Esophagus (tissue), 2 donors: ENCODE measurements at places on chromosomes 12 and 14. TPM values are rescaled to one million over a fixed set of nuclear protein-coding genes. Genes with fewer than 3 reads are reported as not detected.

The SFSWAP gene
- polyA plus RNA-seq = 20.8 TPM

The LRFN5 gene
- polyA plus RNA-seq = 0.24 TPM

The IFT43 gene
- polyA plus RNA-seq = 25.2 TPM

The CDKN1B gene
- polyA plus RNA-seq = 17.5 TPM

The EPS8 gene
- 7.9 TPM for polyA plus RNA-seq

The GLIPR1L1 gene
- not detected for polyA plus RNA-seq

The ERO1A gene
- polyA plus RNA-seq = 157 TPM

The ACTN1 gene
- 37.4 TPM for polyA plus RNA-seq

The LRP10 gene
- polyA plus RNA-seq = 69.8 TPM

The C1R gene
- polyA plus RNA-seq = 30.8 TPM

The TAS2R14 gene
- polyA plus RNA-seq = 0.94 TPM

The PA2G4 gene
- 180 TPM for polyA plus RNA-seq

The INSM2 gene
- not detected for polyA plus RNA-seq

The B4GALNT3 gene
- polyA plus RNA-seq = 8.9 TPM

The PSMA6 gene
- 92.3 TPM for polyA plus RNA-seq

The RNF212B gene
- polyA plus RNA-seq = not detected

The NRIP2 gene
- polyA plus RNA-seq = 0.67 TPM

The RPL10L gene
- not detected for polyA plus RNA-seq

The SYT10 gene
- polyA plus RNA-seq = 0.01 TPM

The TRPV4 gene
- polyA plus RNA-seq = 6.7 TPM

The ISCU gene
- 38.7 TPM for polyA plus RNA-seq

The FAM186B gene
- 0.08 TPM for polyA plus RNA-seq

The HOTAIR gene
- not detected for polyA plus RNA-seq

The ZFHX2 gene
- 0.59 TPM for polyA plus RNA-seq

The STAB2 gene
- polyA plus RNA-seq = 0.09 TPM
